Stimulated activated CD8-positive, alpha-beta memory T cell treated with anti-CD3 and anti-CD28 coated beads, Interleukin-15, amount 100 ng/mL, for 48 hours (primary cell): ENCODE measurements at places on chromosomes 4 and X.

- DNase-seq: no peak
Measured at GRCh38 chrX:38882894-38883626, 81.8 kb downstream of the MID1IP1 start.

- DNase-seq: no peak
Measured at GRCh38 chr4:173526027-173526482, 4.0 kb downstream of the HAND2 start.

GRCh38 chrX:34624416-34624815 is 32.7 kb downstream of the TMEM47 start:
- DNase-seq: no peak

DNA sequence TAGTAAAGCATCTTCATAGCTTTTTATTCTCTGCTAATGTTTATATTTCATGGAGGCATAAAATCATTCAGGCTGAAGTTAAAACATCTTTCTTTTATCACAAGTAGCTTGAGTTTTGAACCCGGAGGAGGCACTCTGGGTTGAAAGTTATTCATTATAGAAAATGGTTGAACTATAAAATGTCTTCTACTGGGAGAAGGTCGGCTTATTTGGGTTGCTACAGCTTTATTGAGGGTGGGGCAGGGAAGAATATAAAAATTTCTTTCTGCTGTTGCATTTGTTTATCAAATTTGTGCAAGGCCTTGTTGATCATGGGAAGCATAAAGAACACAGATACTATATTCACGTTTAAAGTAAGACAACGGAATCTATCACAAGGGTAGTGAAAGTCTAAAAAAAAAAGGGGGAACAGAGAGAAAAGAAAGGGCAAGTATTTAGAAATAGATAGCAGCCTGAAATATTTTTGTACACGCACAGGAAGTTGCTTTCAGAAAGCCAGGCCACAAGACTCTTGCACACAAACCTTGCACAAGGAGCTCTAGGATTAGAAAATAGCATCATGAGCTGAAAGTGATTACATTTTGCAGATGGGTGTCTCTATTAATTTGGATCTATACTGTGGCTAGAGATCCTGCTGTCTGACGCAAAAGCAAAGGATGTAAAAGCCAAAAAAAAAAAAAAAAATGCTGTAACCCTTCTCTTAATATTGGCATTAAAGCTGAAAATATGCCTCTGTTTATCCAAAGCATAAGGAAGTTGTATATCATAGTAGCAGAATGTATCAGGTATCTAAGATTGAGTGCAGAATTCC is 37.2 kb upstream of the FAM9C start:
- no peak for DNase-seq

GRCh38 chrX:8939322-8939721 is 94.6 kb downstream of the FAM9B start:
- no peak for DNase-seq

- no peak for DNase-seq
Measured at GRCh38 chr4:151148261-151148660, 48.8 kb downstream of the RPS3A start.

- no peak for DNase-seq
Measured at GRCh38 chrX:130197464-130197863, 25.7 kb downstream of the RAB33A start.
